ENCODE measurements at places on chromosomes 1 and 21.

DNA sequence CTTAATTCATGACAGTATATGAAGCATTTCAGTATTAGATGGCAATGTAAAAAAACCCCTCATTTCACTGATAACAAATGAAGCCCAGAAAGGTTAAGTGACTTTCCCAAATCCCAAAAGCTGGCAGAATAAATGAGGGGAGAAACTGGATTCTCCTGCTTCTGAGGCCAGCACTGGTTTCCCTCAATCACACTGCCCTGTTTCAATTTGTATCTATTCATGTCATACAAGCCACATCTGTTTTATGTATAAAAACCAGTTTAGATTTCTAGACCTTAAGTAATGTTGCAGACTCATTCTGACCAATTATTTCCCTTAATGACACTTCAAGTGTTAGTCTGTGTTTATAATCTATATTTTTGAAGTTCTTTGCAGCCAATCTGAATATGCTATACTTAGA lies 16.8 kb downstream of the PLPPR4 start:
- DNase-seq = no peak

GRCh38 chr1:162213281-162213912 lies 143.9 kb downstream of the NOS1AP start:
- DNase-seq = no peak

- peak; percentile 18 for DNase-seq
These were observed 3.3 kb downstream of the CNST start for GRCh38 chr1:246569248-246570238.

DNA sequence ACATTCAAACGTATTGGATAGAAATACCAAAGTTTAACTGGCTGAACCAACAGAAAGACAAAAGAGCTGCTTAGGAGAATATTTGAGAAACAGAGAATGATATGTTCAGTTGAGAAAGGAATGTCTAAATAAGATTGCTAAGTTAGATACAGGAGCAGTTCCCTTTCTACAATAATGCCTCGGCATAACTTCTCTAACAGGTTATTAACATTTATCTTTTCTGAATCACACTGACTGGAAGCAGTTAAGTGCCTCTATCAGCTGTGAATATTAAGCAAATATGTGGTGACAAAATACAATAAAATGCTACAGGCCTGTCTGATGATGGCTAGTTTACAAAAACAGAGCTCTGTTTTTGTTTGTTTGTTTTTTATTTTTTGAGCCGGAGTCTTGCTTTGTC lies 121.9 kb downstream of the KCNK1 start:
- DNase-seq = no peak
